ENCODE measurements at places on chromosomes 1 and 21.

DNA sequence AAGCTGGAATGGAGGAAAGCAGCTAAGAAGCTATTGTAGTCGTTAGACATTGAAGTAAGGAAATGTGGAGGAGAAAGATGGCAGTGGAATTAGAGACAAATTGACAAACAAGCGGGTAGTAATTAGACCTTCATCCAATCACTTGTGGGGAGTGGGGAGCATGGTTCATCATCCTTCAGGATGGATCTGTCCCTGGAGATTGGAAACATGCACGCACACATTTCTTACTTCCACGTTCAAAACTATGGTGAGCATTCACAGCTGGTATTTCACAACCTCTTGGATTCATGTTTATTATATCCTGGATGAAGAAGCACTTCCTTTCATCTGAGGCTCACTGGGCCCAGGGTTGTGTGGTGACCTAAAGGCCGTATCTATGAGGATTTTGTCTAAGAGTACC lies 188.1 kb downstream of the ST6GALNAC3 start:
- no peak for DNase-seq

- peak; percentile 56 for DNase-seq
Measured at GRCh38 chr1:40338745-40339419, 21.8 kb upstream of the COL9A2 start.

GRCh38 chr1:189682591-189682990 lies 795.1 kb downstream of the BRINP3 start:
- no peak for DNase-seq

- DNase-seq, result no peak
Measured at GRCh38 chr1:17903386-17903785, 148.3 kb downstream of the ACTL8 start.

DNA sequence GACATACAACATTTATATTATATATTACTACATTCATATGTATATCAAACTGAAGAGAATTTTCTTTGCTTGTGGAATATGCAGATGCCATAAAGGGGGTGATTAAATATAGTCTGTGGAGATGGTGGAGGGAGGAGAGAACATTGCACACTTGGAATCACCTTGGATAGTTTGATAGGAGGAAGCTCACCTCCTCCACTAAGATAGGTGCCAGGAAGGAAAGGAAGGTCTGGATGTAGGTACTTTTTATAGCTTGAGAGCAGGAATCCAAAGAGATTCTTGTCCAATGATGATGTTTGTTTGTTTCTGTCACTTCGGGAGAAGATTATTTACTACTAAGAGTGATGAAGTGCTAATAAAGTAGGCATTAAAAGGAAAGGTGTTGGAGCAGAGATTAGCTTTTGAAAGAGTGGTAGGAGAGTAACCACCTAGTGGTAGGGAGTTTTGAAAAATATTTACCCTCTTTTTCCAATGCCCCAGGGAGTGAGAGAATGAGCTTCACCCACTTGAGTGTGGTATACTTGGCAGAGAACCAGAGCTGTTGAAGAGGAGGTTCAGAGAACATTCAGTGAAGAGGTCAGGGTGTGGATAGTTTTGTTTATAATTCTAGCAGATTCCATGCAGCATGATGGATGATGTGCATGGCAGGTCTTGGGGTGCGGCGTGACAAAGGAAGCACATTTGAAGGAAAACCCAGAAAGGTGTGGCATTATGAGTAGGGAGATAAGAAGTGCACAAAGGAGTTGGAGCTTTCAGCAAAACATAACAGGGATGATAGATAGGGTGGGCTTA lies 145.0 kb downstream of the PATJ start:
- DNase-seq, result no peak

GRCh38 chr1:13623021-13623637 lies 39.5 kb downstream of the PDPN start:
- DNase-seq, result no peak

- DNase-seq, result no peak
Measured at GRCh38 chr1:204435381-204435831, 23.8 kb upstream of the PPP1R15B start.

- no peak for DNase-seq
Measured at GRCh38 chr1:62178372-62178771, 16.3 kb upstream of the L1TD1 start.

- no peak for DNase-seq
Measured at GRCh38 chr1:235919127-235919832, 52.6 kb upstream of the LYST start.

DNA sequence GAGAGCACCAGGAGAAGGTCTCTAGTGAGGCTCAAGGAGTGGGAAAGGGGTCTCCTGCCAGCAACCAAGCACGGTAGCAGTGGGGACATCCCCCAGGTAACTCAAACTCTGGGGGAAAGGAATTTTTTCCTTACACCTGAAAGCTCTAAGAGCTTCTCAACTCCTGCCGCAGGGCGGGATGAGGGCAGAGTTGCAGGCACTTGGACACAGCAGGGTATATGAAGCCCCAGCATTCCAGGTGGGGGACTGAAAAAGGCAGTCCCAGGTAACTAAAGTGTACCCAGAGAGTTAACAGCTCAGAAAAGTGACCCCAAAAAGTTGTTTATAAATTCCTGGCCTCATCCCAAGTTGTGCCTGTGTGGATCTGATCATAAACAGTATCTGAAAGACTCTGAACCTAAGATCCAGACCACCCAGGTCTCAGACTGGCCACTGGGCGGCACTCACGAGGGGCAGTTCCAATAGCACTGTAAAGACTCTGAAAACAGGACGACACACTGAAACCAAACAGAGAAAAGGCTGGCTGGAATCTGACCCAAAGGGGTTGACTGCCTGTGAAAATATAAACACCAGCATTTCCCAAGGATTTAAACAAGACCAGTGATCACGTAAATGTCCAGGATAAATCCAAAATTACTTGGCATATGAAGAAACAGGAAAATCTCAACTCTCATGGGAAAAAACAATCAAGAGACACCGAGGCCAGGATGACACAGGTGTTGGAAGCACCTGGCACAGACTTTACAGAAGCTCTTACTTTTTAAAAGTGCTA lies 47.5 kb downstream of the HSF2BP start:
- no peak for DNase-seq

DNA sequence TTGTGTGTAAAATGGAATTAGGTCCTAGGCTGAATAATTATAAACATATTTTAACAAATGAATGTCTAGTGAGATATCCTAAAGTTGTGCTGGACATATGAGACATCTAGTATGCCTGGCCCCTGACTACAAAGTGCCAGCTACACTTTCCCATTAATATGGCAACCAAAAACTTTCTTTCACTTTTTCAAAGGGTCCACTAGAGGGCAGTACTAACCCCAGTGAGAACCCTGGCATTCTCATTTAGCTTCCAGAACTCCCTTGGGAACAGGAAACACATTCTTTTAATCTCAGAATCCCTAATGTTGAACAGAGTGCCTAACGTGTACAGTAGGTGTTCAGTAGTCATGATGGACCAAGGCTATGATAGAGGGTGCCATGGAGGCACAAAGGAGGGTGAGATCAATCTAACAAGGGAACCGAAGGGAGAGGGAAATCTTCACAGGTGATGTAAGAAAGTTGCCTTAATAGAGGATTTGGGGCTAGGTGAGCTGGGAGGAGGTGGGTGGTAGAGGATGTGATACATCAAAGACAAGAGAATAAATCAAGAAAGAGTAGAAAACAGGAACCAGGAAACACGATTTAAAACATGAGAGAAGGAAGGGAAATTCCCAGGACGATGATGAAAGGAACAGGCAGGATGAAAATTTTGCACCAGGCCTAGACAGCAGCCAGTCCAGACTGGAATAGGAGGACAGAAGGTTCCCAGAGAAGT lies 41.6 kb downstream of the NSL1 start:
- DNase-seq, result no peak

DNA sequence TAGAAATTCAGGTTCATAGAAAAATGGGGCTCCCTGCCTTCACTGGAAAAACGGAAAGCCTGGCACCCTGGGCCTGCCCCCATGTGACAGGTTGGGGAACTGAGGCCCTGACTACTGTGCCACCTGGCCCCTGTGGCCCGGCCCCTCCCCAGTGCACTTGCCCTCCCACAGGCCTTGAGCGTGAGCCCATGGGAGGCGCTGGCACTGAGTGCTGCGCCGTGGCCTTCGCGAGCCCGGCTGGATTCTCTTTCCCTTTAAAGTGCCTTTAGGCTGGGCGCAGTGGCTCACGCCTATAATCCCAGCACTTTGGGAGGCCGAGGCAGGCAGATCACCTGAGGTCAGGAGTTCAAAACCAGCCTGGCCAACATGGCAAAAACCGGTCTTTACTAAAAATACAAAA lies 45.7 kb downstream of the SLC37A1 start:
- DNase-seq, result no peak

GRCh38 chr1:111841189-111841588 lies 85.5 kb downstream of the DDX20 start:
- DNase-seq, result no peak

GRCh38 chr1:211738691-211739301 lies 63.4 kb upstream of the NEK2 start:
- no peak for DNase-seq

- DNase-seq, result no peak
Measured at GRCh38 chr1:158681606-158682005, 4.9 kb downstream of the SPTA1 start.

- no peak for DNase-seq
Measured at GRCh38 chr21:21188513-21189195, 190.4 kb downstream of the NCAM2 start.

DNA sequence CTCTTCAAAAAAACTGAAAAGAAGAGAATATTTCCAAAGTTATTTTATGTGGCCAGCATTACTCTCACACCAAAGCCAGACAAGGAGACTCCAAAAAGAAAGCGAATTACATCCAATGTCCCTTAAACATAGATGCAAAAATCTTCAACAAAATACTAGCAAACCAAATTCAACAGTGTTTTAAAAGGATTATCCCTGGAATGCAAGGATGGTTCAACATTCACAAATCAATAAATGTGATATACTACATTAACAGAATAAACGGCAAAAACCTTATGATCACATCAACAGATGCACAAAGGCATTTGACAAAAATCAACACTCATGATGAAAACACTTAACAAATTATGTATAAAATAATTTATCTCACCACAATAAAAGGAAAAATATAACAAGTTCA lies 207.8 kb downstream of the DENND1B start:
- DNase-seq, result no peak

DNA sequence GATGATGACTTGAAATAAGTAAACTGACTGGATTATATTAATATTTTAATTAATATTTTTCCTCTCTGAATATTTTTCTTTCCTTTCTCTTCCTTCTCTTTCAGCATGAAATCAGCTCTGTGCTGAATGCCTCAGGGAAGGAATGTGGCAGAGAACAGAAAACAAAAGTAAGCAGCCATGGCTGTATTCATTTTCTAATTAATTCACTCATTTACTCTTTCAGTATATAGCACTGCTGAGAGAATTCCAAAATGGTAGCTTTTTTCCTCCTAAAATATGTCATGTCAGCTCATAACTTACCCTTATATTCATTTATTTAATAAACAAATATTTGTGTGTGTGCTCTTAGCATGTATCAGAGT lies 522.5 kb downstream of the PTPRC start:
- no peak for DNase-seq

- DNase-seq, result no peak
Measured at GRCh38 chr1:58257003-58257402, 289.5 kb downstream of the OMA1 start.

Data from activated gamma-delta T cell (primary cell).